Hindlimb muscle (tissue), 1 donor: ENCODE measurements at places on chromosomes 1 and 21.

GRCh38 chr21:32411350-32412161 is 950 bp upstream of the EVA1C start:
- peak; percentile 43 for DNase-seq

GRCh38 chr1:169538998-169539871 is 47.0 kb downstream of the F5 start:
- no peak for DNase-seq

DNA sequence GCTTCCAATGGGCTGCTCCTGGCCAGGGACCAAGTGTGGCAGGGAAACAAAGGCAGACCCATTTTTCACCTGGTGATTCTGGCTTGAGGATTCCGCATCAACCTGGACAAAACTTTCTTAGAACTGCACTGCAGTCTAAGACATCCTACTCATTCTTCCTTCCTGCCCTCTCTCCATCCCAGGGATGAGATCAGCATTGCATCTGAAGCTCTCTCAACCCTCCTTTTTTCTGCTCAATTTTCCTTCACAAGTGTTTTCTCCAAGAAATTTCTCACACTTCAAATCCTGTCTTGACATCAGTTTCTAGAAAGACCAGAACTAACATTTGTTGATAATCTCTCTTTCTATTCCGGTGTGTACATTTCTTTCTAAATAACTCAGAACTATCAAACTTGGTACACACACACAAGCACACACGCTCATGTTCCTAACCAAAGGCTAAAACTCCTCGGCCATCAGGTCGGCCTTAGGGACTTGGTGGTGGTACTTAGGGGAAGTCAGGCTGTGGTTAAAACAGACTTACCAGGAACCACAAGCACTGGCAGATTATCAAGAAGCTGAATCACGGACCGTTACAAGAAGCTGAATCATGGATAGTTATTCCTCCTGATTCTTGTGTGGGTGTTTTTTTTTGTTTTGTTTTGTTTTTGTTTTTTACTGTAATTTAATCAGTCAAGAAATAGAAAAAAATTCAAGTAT is 21.0 kb upstream of the CXADR start:
- DNase-seq, result no peak

GRCh38 chr1:8204826-8205225 is 113.1 kb upstream of the SLC45A1 start:
- DNase-seq, result no peak

GRCh38 chr1:1043921-1044320 is 24.0 kb downstream of the AGRN start:
- no peak for DNase-seq

GRCh38 chr1:54571803-54572541 is 23.9 kb downstream of the ACOT11 start:
- DNase-seq, result no peak

- no peak for DNase-seq
Observed at GRCh38 chr1:176786274-176786673, 323.3 kb downstream of the PAPPA2 start.

- DNase-seq, result no peak
Observed at GRCh38 chr1:96834986-96835385, 113.4 kb downstream of the PTBP2 start.

GRCh38 chr1:48803474-48803873 is 26.8 kb upstream of the BEND5 start:
- DNase-seq, result no peak

- DNase-seq, result no peak
Observed at GRCh38 chr1:187877220-187877619, 1048.5 kb downstream of the PLA2G4A start.

- no peak for DNase-seq
Observed at GRCh38 chr1:236175642-236176336, 33.5 kb downstream of the GPR137B start.

DNA sequence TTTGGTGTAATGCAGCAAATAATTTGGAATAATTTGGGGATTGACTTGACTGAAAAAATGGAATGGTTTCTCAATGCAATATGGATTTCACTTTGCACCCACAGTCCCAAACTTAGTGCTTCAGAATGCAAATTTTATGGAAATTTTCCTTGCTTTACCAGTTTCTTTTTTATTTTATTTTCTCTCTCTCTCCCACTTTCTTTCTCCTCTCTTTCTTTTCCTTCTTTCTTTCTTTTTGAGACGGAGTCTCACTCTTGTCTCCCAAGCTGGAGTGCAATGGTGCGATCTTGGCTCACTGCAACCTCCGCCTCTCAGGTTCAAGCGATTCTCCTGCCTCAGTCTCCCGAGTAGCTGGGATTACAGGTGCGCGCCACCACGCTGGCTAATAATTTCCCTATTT is 110.3 kb downstream of the KCNN3 start:
- DNase-seq, result no peak

- DNase-seq, result no peak
Observed at GRCh38 chr1:240235521-240236288, 144.0 kb downstream of the FMN2 start.

- no peak for DNase-seq
Observed at GRCh38 chr1:160080381-160081100, 797 bp upstream of the KCNJ9 start.

DNA sequence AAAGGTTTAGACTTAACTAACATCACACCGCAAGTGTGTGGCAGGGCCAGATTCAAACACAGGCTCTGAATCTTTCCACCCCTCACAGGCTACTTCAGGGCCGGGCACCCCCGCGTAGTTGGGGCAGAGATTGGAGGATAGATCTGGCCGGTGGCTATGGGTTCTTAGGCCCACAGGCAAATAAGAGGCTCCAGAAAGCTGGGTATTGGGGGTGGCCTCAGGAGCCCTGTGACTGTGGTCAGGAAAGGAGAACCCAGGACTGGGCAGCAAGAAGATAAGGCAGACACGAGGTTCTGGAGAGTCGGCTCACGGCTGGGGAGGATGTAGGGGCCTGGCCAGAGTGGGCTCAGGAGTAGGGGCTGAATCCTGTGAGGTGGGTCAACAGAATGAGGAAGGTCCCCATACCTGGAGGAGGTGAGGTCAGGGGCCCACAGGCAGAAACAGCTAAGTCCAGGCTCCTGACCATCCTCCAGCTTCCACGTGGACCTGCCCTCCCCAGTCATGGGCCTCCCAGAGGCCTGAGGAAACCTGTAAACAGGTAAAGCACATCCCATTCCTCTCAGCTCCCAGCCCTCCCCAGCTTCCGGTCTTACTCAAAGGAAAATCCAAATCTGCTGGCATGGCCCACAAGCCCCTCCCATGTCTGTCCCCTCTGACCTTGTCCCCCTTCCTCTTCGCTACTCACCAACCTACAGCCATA is 306.2 kb downstream of the MATN1 start:
- DNase-seq, result no peak
